ENCODE measurements at places on chromosomes 12 and 14.

DNA sequence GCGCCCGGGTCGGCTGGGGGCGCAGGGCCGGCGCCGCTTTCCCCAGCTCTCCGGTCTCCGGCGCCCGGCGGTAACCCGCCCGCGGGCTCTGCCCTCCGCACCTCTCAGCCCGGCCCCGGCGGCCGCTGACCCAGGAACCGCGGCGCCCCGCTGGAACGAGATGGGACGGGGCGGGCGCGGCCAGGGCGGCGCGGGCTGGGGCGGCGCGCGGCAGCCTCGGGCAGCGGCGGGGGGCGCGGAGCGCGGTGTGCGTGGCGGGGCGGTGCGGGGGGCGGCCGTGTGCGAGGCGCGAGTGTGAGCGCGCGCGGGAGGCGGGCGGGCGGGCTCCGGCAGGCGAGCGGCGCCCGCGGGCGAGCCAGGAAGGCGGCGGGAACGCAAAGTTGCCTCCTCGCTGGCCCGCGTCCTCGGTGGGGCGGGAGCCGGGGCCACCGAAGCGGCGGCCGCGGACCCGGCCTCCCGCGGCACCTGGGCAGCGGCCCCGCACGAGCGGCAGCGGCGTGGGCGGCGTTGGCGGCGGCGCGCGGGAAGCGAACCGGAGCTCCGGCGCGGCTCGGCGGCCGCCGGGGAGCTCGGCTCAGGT is 671 bp upstream of the DIO3 start:
- no peak for DNase-seq

DNA sequence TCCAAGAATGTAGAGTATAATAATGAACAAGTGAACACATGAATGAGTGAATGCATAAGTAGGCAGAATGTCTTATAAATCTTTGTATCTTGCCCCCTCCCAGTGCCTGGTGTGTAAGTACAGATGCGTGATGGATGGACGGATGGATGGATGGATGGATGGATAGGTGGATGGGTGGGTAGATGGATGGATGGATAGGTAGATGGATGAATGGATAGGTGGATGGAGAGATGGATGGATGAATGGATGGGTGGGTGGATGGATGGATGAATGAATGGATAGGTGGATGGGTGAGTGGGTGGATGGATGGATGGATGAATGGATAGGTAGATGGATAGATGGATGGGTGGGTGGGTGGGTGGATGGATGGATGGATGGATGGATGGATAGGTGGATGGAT is 74.4 kb downstream of the CLMN start:
- no peak for DNase-seq

DNA sequence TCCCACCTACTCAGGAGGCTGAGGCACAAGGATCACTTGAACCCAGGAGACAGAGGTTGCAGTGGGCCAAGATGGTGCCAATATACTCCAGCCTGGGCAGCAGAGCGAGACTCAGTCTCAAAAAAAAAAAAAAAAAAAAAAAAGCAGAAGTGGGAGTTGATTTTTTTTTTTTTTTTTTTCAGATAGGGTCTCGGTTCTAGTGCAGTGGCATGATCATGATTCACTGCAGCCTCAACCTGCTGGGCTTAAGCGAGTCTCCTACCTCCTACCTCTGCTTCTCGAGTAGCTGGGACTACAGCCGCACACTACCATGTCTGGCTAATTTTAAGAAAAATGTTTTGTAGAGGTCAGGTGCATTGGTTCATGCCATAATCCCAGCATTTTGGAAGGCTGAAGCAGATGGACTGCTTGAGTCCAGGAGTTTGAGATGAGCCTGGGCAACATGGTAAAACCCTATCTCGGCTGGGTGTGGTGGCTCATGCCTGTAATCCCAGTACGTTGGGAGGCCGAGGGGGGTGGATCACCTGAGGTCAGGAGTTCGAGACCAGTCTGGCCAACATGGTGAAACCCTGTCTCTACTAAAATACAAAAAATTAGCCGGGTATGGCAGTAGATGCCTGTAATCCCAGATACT is 16.3 kb upstream of the HSP90AA1 start:
- DNase-seq, result no peak

DNA sequence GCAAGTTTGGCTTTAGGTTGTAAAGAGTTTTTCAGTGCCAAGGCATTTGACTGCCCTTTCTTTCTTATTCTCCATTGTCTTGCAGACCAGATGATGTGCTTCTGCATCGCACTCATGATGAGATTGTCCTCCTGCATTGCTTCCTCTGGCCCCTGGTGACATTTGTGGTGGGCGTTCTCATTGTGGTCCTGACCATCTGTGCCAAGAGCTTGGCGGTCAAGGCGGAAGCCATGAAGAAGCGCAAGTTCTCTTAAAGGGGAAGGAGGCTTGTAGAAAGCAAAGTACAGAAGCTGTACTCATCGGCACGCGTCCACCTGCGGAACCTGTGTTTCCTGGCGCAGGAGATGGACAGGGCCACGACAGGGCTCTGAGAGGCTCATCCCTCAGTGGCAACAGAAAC is 64.3 kb downstream of the KCNMB4 start:
- no peak for DNase-seq

- DNase-seq, result no peak
Measured at GRCh38 chr12:51004504-51004903, 21.7 kb downstream of the SLC11A2 start.

GRCh38 chr14:52348776-52349175 is 34.7 kb downstream of the PTGER2 start:
- DNase-seq, result no peak

- DNase-seq, result no peak
Measured at GRCh38 chr12:29929295-29929694, 145.6 kb upstream of the TMTC1 start.

DNA sequence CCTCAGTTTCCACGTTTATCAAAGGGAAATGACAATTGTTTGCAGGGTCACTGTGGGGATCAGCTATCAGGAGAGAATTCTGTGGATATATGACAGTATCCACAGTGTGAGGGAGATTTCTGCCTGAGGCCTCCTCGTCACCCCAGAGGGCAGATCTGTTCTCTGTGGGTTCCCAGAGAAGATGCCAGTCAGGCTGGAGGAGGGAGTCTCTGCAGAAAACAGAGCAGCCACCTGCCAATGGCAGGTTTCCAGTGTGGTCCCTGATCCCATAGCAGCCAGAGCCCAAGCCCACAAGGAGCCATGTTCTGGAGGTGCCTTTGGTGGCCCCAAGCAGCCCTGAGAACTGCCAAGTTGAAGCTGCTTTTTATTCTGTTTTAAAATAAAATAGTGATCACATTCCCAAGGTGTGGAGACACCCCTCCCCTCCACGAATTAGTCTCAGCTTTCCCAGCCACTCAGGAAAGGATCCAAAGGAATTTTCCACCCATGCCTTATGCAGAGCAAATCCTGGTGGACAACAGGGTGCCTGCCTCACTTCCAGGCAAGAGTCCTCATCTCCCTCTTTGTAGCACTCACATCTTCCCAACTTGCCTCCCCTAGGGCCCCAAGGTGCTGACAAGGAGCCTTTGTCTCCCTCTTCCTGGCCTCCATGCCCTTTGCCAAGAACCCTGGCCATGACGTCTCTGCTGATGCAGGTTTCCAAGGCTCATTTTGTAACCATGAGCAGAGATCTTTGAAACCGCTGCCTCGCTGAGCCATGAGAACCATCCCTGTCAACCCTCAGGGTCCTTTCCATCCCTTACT is 20.4 kb downstream of the CMKLR1 start:
- DNase-seq, result no peak

DNA sequence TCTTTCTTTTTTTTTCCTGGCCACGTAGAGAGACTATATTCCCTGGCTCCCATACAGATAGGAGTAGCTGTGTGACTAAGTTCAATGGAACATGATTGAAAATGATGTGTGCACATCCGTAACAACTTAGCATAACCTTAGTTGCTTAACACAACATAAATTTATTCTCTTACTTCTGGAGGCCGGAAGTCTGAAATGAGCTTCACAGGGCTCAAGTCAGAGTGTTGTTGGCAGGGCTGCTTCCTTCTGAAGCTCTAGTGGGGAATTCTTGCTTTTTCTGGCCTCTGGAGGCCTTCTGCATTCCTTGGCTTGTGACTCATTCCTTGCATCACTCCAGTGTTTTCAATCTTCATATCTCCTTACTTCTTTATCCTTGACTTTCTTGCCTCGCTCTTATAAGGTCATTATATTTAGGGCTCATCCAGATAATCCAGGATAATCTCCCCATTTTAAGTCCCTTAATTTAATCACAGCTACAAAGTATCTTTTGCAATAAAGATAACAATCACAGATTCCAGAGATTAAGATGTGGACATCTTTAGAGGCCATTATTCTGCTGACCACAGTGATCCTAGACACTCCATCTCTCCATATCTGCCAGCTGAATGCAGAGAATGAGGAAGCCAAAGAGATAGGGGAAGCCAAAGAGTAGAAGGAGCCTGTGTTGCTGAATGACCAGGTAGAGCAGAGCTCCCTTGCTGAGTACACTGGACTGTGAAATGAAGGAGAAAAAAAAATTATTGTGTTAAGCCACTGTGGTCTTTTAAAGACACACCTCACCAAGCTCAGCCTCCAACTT is 21.0 kb upstream of the SNX6 start:
- no peak for DNase-seq

- DNase-seq, result no peak
Measured at GRCh38 chr12:19411234-19412204, 27.8 kb upstream of the AEBP2 start.

- DNase-seq, result no peak
Measured at GRCh38 chr12:92324849-92325500, 179.3 kb upstream of the BTG1 start.

GRCh38 chr12:72511906-72512305 is 239.7 kb downstream of the TRHDE start:
- no peak for DNase-seq

DNA sequence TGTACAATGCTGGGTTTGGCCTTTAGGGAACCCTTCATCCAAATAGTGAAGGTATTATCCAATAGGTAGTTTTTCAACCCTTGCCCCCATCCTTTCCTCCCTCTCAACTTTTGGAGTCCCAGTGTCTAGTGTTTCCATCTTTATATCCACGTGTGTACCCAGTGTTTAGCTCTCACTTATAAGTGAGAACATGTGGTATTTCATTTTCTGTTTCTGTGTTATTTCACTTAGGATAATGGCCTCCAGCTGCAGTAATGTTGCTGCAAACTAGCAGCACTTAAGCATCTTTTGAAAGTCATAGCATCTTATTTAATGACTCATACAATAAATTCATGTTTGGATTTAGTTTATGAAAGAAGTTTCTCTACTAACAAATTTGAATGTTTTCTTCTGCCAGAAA is 442.5 kb downstream of the NELL2 start:
- DNase-seq, result no peak

DNA sequence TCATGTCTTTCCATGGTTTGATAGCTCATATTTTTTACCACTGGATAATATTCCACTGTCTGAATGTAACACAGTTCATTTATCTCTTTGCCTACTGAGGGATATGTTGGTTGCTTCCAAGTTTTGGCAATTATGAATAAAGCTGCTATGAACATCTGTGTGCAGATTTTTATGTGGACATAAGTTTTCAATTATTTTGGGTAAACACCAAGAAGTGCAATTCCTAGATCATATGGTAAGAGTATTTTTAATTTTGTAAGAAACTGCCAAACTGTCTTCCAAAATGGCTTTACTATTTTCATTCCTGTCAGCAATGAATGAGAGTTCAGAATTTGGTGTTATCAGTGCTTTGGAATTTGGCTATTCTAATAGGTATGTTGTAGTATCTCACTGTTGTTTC is 43.7 kb upstream of the SLC35F4 start:
- no peak for DNase-seq

DNA sequence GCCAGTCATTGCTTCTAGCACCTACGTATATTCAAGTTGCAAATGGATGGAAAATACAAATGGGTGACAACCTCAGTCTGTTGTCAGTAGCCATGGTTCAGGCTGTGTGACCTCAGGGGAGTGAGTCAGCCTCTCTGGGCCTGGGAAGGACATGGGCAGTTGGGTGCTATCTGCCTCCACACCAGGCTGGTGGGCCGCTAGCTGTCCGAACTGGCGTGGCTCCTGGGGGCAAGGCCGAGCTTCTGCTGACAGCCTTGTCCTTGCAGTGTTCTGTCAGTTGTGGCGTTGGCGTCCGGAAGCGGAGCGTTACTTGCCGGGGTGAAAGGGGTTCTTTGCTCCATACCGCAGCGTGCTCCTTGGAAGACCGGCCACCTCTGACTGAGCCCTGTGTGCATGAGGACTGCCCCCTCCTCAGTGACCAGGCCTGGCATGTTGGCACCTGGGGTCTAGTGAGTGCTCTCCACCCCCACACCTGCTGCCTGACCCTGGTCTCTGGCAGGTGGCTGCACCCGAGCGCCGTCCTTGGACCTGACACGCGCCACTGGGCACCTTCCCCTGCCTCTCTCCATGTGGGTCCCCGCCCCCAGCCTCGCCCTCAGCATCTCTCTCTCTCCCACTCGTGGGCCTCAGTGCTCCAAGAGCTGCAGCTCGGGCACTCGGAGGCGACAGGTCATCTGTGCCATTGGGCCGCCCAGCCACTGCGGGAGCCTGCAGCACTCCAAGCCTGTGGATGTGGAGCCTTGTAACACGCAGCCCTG is 17.1 kb downstream of the PAPLN start:
- DNase-seq, result no peak

DNA sequence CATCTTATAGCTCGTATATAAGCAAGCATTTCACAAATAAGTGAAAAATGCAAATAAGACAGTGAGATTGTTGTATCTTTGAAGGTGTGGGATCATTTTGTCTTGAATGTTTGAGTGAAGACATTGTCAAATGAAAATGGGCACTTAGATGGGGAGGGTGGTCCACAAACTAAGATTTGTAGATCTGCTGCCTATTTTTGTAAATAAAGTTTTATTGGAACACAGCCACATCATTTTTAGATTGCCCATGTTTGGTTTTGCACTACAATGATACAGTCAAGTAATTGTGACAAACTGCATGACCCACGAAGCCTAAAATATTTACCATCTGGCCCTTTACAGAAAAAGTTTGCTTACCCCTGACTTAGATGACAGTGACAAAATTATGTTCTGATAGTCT is 156.7 kb downstream of the PAH start:
- no peak for DNase-seq

GRCh38 chr12:62800707-62801400 is 134.1 kb downstream of the PPM1H start:
- no peak for DNase-seq

DNA sequence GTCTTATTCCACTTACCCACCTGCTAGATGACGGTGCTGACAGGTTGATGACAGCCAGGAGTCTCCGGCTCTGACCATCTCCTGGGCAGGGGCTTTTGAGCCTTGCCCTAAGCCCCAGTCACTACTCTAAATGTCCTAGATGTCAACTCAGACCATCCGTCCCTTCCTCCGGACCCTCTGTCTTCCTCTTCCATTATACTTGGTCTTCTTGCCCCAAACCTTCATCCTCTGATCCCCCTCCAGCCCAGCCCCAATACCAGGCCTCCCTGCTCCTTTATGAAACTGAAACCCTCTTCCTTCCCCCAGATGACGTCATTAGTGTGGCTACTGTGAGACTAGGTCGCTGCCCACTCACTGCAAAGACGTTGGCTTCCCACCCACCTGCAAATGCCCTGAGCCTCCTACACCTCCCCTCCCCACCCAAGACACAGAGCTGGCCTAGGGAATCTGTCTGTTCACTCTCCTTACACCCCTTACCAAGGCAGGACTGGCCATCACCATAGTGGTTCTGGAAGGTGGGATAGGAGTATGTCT is 10.1 kb downstream of the KRT71 start:
- no peak for DNase-seq
